GM12864 (cell line): ENCODE measurements at places on chromosomes 12 and 14.

DNA sequence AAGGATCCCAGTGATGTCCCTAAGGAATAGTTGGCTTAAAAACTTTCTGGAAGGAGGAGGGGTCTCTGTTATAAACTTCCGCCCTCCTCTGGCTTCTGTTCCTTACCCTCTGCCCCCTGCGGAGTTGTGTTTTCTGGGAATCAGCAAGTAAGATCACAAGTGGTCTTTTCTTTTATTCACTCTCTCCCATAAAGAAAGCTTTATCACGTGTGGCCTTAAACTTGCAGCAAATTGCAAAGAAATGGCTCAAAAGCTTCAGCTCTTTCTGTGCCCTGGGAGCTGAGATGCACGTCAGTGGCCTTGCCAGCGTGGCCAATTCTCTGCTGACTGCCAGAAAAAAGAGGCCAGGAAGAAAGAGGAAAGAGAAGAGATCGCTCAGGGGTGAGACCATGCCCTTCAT lies at the start of gene SLCO1C1:
Gene SLCO1C1, plus strand, starts transcription at position 101 of the 400 bp plus-strand sequence. CDS start 4,245 bp downstream, outside the sequence.
- no peak for DNase-seq

GRCh38 chr12:131372171-131372475 lies 338.8 kb upstream of the SFSWAP start:
- DNase-seq, result no peak

- no peak for DNase-seq
These were observed 178.8 kb upstream of the DDHD1 start for GRCh38 chr14:53331921-53332320.

GRCh38 chr14:103984196-103984595 lies 41.9 kb upstream of the RD3L start:
- DNase-seq, result no peak

- no peak for DNase-seq
These were observed 73.4 kb downstream of the GAS2L3 start for GRCh38 chr12:100646896-100647295.

- DNase-seq, result no peak
These were observed 42.3 kb upstream of the TPH2 start for GRCh38 chr12:71896205-71896882.

GRCh38 chr12:16285586-16285985 lies 8.1 kb upstream of the SLC15A5 start:
- no peak for DNase-seq

GRCh38 chr14:53501361-53502211 lies 348.5 kb upstream of the DDHD1 start:
- no peak for DNase-seq

- DNase-seq, result no peak
These were observed 4.8 kb downstream of the FAM222A start for GRCh38 chr12:109718390-109718789.

DNA sequence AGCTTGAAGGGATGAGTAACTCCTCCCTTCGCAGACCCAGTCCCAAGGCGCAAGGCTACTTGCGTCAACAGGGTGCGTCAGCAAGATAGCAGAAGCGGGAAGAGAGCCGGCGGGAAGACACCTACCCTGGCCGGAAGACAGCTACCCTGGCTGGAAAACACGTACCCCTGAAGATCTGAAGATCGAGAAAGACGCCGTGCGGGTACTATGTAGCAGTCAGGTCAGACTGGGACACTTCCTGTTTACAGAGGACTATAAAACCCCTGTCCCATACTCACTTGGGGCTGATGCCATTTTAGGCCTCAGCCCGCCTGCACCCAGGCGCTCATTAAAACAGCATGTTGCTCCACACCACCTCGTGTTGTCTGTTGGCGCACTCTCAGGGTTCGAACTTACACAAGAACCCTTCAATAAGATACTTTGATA lies 80.9 kb downstream of the ABCD2 start:
- no peak for DNase-seq

GRCh38 chr12:83067981-83068380 lies 381.3 kb downstream of the TMTC2 start:
- DNase-seq, result no peak

- no peak for DNase-seq
These were observed 128.8 kb upstream of the DYRK2 start for GRCh38 chr12:67519484-67520433.

DNA sequence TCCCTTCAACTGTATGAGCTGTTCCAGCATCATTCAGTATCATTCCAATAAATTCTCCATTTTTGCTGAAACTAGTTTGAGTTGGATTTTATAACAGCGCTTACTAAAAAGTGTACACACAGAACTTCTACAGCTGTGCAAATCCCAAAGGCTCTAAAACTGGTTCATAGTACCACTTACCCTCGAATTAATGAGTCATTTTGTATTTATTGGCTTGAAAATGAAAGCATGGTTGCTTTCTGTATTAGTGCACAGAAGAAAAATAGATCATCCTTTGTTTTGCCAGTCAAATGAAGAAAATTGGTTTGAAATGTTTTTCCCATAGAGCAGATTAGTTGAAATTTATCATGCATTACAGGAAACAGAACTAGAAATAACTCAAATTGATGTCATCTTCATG lies 268.3 kb upstream of the CPNE8 start:
- DNase-seq, result no peak

DNA sequence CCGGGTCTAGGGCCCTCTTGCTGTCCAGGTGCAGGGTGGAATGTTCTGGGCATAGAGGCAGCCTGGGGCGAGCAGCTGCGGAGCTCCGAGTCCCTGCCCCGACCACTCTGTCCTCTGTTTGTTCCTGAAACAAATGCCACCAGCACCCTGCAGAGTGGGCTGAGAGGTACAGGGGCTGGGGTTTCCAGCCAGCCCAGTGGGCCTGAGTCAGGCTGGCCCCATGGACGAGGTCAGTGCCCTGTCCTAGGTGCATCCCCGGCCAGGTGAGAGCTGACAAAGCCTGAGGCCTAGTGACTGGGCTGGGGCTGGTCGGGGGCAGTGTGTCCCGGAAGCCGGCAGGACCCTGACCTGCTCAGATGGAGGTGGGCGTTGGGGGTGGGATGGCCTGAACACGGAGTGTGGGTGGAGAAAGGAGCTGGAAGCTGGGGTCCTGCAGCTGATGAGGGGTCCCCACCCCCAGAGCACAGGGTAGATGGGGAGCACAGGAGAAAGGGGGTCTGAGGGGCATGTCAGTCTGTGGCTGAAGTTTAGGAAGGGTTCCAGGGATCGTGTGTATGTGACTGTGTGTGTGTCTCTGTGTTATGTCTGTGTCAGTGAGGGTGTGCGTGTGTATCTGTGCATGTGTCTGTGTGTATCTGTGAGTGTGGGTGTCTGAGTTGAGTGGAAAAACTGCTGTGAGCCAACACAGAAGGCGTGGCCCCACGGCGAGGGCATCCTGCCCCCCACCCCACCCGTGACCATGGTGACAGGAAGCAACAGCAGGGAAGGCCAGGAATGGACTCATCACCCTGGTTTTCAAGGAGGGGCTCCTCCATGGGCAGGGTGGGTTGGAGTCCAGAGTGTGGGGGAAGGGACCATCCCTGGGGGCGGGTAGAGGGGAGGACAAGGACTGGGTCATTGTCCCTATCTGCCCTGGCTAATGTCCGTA lies 2.4 kb upstream of the CRIP1 start:
- DNase-seq, result no peak

- no peak for DNase-seq
These were observed 6.4 kb upstream of the DTX1 start for GRCh38 chr12:113049976-113050742.

DNA sequence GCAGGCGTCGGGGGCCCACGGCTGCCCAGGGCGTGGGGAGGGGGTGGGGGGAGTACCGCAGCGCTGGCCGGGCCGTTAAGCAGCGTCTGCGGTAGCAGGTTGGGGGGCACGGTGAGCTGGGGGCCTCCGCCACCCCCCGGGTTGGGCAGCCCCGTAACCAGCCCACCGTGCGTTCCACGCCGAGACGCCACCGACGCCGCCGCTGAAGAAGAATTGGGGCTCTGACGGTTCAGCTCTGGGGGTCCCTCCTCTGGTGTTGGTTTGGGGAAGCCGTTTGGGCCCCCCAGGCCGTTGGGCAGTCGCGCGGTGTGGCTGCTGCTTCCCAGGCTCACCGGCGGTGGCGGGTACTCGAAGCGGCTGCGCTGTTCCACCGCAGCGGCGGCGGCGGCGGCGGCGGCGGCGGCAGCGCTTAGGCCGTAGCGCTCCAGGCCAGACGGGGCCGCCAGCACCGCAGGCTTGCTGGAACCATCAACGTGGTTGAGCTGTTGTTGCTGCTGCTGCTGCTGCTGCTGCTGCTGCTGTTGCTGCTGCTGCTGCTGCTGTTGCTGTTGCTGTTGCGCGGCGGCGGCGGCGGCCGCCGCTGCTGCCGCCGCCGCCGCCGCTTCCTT lies 1.5 kb downstream of the IRF2BPL start:
- DNase-seq, result no peak

DNA sequence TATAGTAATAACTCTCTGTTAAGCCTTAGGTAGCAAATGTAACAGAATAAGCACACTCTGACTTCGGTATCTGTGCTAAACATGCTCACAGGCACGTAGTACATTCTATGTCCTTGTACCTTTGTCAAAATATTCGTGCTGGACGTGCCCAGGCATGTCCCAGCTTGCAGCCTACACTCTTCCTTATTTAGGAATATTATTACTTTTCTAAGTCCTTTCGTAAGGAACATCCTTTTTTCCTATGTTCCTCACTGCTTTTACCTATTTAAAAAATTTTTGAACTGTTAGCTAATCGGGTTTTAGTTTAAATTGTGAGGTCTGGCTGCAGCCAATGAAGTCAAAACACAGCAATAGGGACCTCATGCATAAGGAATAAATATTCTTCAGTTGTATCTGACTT lies 24.1 kb upstream of the UBC start:
- no peak for DNase-seq

- DNase-seq, result no peak
These were observed 17.4 kb downstream of the TMPO start for GRCh38 chr12:98532687-98533304.

DNA sequence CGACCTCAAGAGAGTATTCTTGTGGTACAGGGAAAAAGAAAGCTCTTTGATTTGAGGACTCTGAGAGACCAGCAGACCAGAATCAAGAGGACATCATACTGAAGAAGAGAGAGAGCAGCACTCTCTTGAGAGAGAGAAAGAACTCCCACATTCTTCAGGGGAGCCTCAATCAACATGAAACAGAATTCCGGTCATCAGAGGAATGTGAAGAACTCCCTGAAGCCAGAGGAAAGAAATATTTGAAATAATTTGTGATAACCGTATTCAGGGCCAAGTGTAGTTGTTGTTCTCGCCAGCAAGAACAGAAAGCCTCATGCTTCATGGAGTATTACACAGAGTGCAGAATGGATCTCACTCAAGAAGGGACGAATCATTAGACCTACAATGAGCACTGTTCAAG lies 363.8 kb upstream of the TMEM132C start:
- no peak for DNase-seq

- no peak for DNase-seq
These were observed 615.1 kb downstream of the TMEM121 start for GRCh38 chr14:106141242-106142220.

- no peak for DNase-seq
These were observed 911 bp upstream of the SCNN1A start for GRCh38 chr12:6376079-6376869.

- no peak for DNase-seq
These were observed 37.2 kb downstream of the CLMN start for GRCh38 chr14:95282354-95282985.

DNA sequence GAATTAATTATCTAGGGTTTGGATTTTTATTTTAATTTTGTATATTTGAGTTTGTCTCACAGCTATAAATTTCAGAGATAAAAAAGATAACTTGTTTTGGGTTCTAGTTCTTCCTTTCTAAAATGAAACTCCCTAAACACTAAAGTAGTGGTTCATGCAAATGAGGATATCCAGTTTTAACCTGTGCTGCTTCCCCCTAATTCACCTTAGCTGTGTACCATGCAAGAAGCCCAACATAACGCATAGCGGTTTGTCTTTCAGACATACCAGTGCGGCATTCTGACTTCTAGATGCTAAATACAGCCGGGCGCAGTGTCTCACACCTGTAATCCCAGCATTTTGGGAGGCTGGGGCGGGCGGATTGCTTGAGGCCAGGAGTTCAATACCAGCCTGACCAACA lies 288.6 kb upstream of the NPAS3 start:
- DNase-seq, result no peak

DNA sequence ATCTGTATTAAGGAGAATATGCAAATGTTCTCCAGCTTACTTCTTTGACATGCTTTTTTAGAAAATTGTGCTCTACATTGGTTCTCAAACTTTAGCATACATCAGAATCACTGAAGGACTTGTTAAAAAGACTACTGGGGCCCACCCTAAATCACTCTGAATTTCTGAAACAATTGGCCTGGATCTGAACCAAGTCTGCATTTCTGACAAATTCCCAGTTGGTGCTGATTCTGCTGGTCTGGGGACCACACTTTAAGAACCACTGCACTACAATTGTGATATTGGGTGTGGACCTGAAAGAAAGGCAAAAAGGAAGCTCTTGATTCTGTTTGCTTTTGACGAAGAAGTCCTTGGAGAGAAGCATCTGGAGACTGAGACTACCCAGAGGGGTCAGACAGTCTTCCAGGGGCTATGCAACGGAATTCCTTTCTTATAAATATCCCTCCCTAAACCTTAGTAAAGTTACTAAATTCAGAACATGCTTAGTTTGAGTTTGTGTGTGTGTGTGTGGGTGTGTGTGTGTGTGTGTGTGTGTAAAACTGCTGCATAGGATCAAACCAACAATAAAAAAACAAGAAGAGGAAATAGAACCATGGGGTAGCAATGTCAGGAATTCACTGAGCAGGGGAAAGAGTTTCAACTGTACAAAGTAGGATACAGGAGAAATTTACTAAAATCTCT lies 36.8 kb downstream of the EAPP start:
- no peak for DNase-seq

DNA sequence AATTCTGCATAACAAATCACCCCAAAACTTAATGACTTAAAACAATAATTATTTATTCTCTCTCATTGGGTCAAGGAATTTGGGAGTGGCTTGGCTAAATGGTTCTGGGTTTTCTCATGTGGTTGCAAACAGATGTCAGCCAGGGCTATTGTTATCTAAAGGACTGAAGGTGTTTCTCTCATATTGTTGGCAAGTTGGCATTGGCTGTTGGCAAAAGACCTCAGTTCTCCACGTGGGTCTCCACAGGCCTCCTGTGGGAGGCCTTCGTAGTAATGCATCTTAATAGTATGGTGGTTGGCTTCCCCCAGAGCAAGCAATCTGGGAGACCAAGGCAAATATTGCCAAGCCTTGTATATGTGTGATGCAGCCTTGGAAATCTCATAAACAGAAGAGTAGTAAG lies 14.4 kb downstream of the GALNT16 start:
- DNase-seq, result no peak

DNA sequence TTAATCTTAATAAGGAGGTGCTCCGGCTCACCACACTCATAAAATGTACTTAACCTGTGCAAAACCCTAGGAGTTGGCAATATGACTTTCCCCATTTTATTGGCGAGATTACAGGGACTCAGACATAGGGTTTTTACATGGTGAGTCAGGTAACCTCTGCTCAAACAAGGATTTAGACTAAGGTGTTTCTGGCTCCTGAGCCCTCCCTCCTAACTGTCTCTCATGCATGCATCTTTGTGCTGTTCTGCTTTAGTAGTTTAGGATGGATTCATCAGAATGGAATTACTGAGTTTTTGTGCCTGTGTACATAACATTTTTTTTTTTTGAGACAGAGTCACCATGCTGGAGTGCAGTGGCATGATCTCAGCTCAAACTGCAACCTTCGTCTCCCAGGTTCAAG lies 993.3 kb upstream of the TMEM132C start:
- no peak for DNase-seq
